ENCODE measurements at places on chromosomes 3 and 15.

GRCh38 chr3:141524988-141525387 lies 38.2 kb downstream of the RASA2 start:
- DNase-seq: no peak

- DNase-seq: no peak
Observed at GRCh38 chr15:33398555-33398954, 87.8 kb downstream of the RYR3 start.

GRCh38 chr15:99090938-99091337 lies 13.9 kb upstream of the SYNM start:
- no peak for DNase-seq

DNA sequence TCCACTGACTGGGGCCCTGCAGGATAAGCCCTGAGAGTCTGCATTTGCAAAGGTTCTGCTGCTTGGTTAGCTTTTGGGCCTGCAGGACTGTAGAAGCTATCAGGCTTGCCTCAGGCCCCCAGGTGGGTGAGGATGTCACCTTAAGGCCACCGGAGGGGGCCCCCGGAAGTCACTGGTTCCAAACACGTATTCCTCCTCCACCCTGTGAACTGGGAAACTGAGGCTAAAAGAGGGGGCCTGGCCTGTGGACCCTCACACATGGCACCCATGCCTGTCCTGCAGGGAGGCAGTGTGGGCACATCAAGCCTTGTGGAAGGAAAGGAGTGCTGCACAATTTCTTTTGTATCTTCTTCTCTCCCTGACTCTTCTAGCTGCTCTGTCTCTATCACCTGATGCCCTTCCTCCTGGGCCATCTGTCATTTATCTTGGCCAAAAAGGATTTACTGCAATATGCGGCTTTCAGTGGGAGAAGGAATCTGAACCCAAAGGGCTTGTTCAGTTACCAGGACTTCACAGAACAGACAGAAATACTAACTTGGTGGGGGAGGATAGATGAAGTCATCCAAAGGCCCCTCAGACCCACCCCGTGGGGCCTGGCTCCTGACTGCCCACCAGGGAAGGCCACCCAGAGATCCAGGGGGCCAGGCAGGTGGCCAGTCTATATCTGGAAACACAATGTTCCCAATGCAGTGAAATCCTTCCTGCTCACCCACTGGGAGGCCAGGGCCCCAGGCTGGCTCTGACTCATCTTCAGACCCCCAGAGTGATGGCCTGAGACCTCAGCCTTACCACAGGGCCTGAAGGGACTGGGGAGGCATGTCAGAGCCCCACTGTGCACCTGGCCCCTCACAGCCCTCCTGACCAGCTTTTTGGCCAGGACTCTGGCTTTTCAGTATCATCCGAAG lies 18.3 kb downstream of the UBAP1L start:
- no peak for DNase-seq

- DNase-seq: no peak
Observed at GRCh38 chr3:12518261-12519028, 26.9 kb downstream of the MKRN2OS start.

- DNase-seq: no peak
Observed at GRCh38 chr3:32432711-32433530, 41.3 kb downstream of the CMTM7 start.

DNA sequence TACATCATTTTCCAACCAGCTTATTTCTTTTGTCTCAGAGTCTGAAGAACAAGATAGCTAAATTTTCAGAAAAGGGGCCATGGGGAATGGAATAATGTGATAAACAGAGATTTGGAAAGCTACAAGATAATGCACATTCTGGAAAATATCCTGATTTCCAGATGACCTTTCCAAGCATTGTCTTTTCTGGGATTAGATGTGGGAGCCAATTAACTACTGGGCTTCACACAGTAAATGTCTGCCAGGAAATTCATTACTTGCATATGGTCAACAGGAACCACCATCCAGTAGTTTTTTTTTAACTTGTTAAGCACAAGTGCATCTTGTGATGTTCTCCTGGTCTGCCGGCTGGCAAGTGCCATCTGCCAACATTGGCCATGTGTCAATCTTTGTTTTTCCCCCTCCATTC lies 131.1 kb upstream of the BFSP2 start:
- DNase-seq: peak; percentile 22

- DNase-seq: no peak
Observed at GRCh38 chr3:107938143-107938542, 152.7 kb downstream of the CD47 start.

- no peak for DNase-seq
Observed at GRCh38 chr3:53899750-53900149, 8.1 kb upstream of the SELENOK start.

- DNase-seq: no peak
Observed at GRCh38 chr15:92681141-92681631, 25.6 kb upstream of the FAM174B start.

DNA sequence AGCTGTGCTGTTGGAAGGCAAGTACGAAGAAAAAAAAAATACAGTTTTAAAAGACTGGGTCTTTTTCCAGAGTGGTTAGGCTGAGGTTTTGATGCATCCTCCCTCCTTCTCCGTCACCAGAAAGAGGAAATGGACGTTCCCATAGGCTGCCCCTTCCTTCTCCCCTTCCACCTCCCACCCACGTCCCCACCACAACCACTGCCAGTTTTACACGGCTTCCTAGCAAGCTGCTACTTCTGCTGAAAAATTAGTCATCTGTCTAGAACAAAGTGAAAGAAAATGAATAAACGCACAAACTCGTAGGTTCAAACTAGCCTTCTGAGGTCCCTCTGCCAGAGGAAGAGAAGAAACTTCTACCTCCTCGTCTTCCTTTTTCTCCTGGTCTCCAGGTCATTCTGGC lies 71.6 kb upstream of the RPL35A start:
- DNase-seq: no peak

DNA sequence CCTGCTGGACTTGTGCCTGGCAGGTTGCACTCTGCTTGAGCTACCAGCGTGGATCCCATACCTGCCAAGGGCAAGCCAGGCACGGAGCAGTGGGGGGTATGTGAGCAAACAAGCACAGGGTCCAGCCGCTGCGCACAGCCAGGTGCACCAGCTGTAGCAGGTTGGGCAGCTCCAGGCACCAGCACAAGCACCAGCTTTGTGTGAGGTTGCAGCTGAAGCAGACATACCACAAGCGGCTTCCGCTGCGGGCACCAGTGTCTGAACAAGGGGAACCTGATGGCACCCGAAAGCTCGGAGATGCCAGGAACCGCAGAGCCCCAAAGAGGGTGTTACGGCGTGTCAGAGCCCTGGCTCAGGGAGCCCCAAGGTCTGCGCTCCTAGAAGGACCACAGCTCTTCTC lies 472.7 kb upstream of the ARL6 start:
- DNase-seq: peak; percentile 47

DNA sequence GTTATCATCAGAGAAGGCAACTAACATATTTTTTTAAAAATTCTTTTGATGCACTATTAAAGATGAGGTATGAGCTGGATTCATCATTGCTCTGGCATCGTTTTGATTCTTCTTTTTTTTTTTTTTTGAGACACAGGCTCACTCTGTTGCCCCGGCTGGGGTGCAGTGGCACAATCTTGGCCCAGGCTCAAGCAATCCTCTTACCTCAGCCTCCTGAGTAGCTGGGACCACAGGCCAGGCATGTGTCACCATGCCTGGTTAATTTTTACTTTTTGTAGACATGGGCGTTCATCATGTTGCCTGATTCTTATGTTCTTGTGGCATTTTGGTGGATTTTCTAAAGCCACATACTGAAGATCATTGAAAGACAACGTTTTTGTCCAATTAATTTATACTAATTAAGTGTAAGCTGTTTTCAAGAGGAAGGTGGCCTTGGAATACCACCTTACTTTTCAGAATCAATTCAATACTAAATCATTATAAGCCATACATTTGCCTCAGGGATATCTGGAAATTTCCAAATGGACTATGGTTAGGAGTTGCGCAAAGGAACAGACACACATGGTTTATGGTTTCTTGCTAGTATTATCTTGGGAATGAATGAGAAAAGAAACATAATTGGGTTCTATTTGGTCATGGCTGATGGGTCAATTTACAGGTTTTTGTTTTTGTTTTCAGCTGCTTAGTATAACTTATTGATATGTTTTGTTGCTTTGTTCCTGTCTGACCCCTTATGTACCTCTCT lies 22.8 kb downstream of the SLC28A2 start:
- DNase-seq: no peak

DNA sequence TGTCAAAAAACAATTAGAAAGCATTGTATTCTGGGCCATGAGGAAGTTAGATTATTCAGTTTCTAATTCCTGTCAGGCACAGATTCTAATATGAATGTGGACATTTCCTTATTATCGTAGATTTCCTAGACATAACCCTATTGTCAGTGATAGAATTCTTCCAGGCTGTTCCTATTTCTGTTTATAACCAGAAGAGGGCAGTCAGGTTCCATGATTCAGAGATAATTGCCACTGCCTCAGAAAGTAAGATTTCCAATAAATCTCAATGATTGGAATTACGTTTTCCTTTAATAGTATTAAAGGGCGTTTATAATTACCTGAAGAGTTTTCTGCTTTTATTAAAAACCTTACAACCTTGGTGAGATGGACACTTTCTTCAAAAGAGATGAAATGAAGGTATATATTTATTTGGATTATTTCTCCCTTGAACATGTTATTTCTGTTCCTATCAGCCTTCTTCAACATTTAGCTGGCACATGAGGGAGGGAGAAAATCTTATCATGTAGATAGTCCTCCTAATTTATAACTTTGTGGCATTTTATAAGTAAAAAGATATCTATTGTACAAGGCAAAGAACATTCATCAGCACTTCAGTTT lies 439.2 kb downstream of the MCTP2 start:
- no peak for DNase-seq

- no peak for DNase-seq
Observed at GRCh38 chr15:38068626-38069391, 134.4 kb downstream of the TMCO5A start.

- DNase-seq: no peak
Observed at GRCh38 chr3:71070497-71071463, 512.7 kb downstream of the FOXP1 start.

DNA sequence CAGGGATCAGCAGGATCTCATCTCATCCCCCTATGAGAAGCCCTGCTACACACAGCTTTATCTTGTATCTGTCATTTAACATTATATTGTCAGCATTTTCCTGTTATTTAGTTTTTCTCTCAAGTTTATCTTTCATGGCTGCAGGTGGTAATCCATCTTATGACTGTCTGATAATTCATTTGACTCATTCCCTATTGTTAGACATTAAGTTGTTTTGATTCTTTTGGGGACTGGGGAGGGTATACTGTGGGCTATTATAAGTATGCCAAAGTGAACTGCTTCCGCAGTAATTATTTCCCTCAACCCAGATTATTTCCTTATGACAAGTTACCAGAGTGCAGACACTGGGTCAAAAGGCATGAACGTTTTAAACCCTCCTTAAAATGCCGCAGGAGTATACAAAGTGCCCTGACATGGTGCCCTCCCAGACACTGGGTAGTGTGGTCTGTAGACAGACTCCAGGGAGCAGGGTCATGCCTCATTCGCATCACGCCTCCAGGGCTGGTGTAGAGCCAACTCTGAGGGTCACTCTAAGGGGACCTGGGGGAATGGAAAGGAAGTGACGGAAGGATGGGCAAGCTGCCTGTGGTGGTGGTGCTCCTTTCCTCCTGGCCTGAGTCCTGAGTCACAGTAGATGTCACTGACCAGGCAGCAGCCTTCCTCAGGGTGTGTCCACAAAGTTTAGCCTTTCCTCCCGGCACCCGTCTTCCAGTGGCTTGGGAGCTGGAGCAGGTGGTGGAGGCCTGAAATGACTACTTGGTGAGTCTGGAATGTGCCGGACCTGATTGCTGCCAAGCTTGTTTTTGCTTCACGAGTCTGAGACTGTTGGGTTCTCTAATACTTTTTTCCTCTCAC lies 11.6 kb downstream of the GPR160 start:
- DNase-seq: no peak

DNA sequence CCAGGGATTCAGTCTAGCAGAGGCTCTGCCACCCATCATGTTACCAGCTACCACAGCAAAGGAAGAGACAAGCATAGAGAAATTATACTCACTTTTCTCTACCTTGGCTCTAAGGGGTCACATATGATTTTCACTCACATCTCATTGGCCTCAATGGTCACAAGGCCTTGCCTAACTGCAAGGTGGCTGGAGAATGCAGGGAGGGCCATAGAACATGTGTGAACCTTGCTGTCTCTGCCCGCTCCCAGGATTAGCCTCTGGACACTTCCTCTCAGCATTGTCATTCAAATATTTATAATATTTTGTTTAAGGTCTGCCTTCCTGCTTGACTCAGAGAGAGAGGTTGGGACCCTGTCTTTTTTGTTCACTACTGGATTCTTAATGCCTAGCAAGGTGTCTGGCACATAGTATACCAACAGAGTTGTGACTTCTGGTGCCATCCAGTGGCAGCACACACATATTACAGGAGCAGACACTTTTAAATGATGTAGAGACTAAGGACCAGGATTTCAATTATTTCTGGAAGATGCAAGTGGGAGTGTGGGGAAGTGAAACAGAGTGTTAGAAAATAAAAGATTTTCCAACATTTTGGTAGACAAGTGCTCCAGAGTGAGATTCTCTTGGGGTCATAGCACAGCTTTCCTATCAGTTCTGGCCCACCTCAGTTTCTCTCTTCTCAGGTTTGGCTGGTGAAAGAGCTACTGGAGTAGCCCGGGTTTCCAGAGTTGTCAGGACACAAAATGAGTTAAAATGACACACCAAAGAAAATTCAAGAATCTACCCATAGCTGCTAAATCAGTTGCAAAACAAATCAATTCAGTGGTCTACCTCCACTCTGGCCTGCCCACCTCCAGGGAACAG lies 119.0 kb upstream of the RASGRP1 start:
- DNase-seq: no peak

- no peak for DNase-seq
Observed at GRCh38 chr3:62843508-62843907, 31.7 kb downstream of the CADPS start.

DNA sequence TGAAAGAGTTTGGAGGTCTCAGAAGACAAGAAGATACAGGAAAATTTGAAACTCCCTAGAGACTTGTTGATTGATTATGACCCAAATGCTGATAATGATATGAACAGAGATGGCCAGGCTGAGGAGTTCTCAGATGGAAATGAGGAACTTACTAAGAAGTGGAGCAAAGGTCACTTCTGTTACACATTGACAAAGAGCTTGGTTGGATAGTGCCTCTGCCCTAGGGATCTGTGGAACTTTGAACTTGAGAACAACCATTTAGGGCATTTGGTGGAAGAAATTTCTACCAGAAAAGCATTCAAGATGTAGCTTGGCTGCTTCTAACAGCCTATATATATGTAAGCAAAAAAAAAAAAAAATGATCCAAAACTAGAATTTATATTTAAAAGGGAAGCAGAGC lies 48.9 kb upstream of the NAALADL2 start:
- DNase-seq: no peak

DNA sequence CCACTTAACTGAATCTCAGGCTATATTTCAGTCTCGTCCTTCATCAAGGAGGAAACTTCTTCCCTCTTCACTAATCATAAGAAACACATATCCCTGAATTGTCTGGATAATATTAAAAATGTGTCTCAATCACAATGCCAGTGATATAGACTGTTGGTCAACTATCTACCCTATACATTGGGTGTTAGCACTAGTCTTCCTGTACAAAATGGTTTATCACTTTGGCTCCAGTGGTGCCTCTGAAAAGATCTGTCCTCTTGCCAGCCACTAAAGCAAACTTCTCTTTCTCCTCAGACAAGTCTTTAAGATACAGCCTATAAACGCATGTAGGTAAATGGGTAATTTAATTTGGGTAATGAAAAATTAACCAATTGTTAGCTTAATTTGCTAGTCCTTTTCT lies 156.6 kb downstream of the MECOM start:
- no peak for DNase-seq

- no peak for DNase-seq
Observed at GRCh38 chr3:41600616-41601015, 361.3 kb downstream of the ULK4 start.
